ENCODE measurements at places on chromosomes 6 and 20.
A peak's percentile ranks its signal among the peaks of the same experiment; 100 is the strongest.

- H3K4me1 ChIP-seq, result no peaks in the 10 kb centered on the region
- H3K27me3 ChIP-seq, result no peaks in the 10 kb centered on the region
- H3K4me3 ChIP-seq, result no peak overlapping the region
- DNase-seq, result no peak
- H3K27ac ChIP-seq, result no peak overlapping the region
- no peaks in the 10 kb centered on the region for H3K36me3 ChIP-seq
Observed at GRCh38 chr6:159254186-159254585, 85.0 kb downstream of the FNDC1 start.

DNA sequence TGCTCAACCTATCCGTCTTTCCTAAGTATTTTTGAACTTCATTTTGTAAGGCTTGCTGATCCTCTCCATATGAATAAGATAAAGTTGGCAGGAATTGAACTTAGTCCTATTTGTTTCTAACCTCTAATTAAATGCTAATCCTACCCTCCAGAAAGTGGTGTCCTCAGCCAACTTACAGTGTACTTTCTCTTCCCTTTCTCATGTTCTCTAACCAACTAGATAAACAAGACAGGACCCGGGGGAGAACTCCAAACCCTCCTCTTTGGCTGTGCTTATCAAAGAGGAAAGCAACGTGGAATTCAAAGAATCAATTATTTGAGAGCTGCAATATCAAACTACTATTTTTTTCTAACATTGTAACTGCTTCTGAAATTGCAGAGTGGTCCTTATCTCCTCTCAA, 56.5 kb upstream of the NRSN1 start:
- no peak for DNase-seq
- H3K36me3 ChIP-seq, result no peaks in the 10 kb centered on the region
- H3K4me3 ChIP-seq, result no peak overlapping the region
- no peaks in the 10 kb centered on the region for H3K27me3 ChIP-seq
- H3K27ac ChIP-seq, result no peak overlapping the region
- no peaks in the 10 kb centered on the region for H3K4me1 ChIP-seq

GRCh38 chr6:151493804-151494234, at the start of gene CCDC170:
Gene CCDC170, plus strand, starts transcription at chr6:151494017. Its CDS starts 112 bp downstream, at chr6:151494129.
- DNase-seq, result no peak
- H3K27ac ChIP-seq, result no peak within 1 kb of the TSS
- H3K4me3 ChIP-seq, result peak within 1 kb of the TSS; percentile 88
- 0 out of 2 replicates have a peak, but pooled peaks cover 1% of the 10 kb centered on the region for H3K4me1 ChIP-seq

- H3K27me3 ChIP-seq, result no peaks in the 10 kb centered on the region
- H3K4me1 ChIP-seq, result no peaks in the 10 kb centered on the region
- no peak for DNase-seq
- no peaks in the 10 kb centered on the region for H3K36me3 ChIP-seq
Observed at GRCh38 chr6:35165630-35166071, 24.5 kb upstream of the TCP11 start.

DNA sequence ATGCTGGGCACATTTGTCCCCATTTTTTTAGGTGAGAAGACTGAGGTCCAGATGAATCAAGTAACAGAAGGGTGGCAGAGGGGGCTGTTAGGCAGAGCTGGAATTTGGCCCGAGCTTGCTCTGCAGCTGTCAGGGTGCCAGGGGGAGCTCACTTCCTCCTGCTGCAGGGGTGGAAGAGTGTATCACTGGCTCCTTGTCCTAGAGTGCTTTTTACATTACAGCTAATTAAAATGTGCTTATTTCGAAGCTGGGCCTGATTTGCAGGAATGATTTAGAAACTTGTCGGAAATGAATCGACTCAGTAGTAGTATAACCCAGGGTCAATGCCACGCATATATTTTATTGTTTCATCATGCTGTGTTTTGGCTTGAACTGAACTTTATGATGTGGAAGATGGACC, 11.1 kb downstream of the TOX2 start:
- no peak for DNase-seq
- no peaks in the 10 kb centered on the region for H3K36me3 ChIP-seq
- no peak overlapping the region for H3K27ac ChIP-seq
- H3K4me1 ChIP-seq, result no peaks in the 10 kb centered on the region
- H3K4me3 ChIP-seq, result no peak overlapping the region

DNA sequence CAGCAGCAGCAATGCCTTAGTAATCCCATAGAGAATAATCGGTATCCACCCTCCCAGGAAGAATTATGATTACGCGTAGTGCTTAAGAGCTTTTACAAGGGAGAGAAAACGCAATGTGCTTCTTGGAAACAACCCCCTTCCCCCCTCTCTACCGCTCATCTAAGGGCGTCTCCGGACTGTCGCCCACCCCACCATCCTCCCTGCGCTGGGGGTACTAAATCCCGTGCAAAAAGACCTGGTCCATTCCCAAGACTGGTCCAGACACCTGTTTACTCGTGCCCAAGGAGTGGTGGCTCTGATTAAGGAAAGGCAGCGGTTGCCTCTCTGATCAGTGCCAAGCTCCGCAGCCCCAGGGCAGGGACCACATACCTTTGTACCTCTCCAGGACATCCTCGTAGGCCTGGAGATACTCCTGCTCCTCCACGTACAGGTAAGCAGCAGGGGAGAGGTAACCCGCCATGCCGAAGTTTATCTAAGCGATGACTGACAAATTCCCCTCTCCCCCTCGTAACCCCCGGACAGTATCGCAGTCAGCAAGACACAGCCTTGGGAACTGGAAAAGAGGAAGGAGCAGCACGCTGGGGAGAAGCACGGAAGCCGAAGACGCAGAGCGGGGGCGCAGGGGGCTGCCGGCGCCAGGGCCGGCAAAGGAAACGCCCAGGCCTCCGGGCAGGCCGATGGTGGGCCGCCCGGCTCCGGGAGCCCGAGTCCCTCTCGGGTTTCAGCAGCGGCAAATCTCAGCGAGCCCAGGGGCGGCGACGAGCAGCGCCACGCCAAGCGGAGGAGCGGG, 112.0 kb upstream of the BEND6 start:
- H3K4me1 ChIP-seq, result no peaks in the 10 kb centered on the region
- H3K36me3 ChIP-seq, result no peaks in the 10 kb centered on the region
- no peak for DNase-seq
- H3K27ac ChIP-seq, result no peak overlapping the region
- no peaks in the 10 kb centered on the region for H3K27me3 ChIP-seq

- no peaks in the 10 kb centered on the region for H3K36me3 ChIP-seq
- peaks cover 2% of the 10 kb centered on the region for H3K4me1 ChIP-seq
- H3K4me3 ChIP-seq, result no peak overlapping the region
- H3K27me3 ChIP-seq, result no peaks in the 10 kb centered on the region
Observed at GRCh38 chr6:170062915-170063241, 228.0 kb downstream of the DLL1 start.

- H3K4me3 ChIP-seq, result no peak overlapping the region
- no peak overlapping the region for H3K27ac ChIP-seq
- no peaks in the 10 kb centered on the region for H3K27me3 ChIP-seq
- peaks cover 7% of the 10 kb centered on the region for H3K4me1 ChIP-seq
- no peak for DNase-seq
Observed at GRCh38 chr20:31704225-31705119, 18.2 kb downstream of the BCL2L1 start.

DNA sequence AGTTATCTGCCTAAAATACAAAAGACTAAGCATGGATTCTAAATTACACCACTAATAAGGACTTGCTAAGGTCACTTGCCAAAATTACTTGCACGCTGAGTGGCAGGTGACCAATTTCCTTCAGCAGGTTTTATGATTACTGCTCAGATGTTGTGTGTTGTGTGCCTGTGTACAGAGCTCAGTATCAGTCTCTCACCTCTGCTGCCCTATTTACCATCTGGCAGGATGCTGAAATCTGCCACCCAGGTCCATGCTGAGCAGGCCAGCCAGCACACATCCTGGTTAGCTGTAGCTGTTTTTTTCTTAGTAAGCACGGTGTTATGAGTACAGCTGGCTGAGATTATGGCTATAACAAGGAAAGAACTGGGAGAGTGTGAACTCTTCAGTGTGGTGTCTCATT, 34.0 kb downstream of the ELOVL4 start:
- no peaks in the 10 kb centered on the region for H3K27me3 ChIP-seq
- H3K27ac ChIP-seq, result no peak overlapping the region
- no peaks in the 10 kb centered on the region for H3K36me3 ChIP-seq
- no peak overlapping the region for H3K4me3 ChIP-seq
- DNase-seq, result no peak
- no peaks in the 10 kb centered on the region for H3K4me1 ChIP-seq

GRCh38 chr20:15882553-15882952, 690.7 kb downstream of the KIF16B start:
- no peaks in the 10 kb centered on the region for H3K27me3 ChIP-seq
- H3K36me3 ChIP-seq, result no peaks in the 10 kb centered on the region
- no peak overlapping the region for H3K4me3 ChIP-seq
- H3K4me1 ChIP-seq, result no peaks in the 10 kb centered on the region

DNA sequence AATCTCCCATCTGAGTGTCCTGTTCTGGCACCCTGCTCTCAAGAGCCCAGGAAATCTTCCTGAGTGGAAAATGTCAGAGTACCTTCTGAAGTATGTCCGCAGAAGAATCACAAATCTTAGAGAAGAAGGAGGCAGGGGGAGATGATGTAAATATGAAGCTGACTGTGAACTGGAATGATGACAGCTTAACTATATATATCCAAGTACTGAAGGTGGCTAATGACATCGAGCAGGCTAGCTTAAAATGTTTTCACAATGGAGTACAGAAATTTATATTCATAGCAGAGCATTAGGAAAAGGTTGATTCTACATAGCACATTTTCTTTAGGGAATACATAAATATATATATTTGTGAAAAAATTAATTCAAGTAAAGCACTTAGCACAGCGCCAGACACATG, 64.3 kb downstream of the BMP5 start:
- H3K4me1 ChIP-seq, result no peaks in the 10 kb centered on the region
- DNase-seq, result no peak
- H3K4me3 ChIP-seq, result no peak overlapping the region

DNA sequence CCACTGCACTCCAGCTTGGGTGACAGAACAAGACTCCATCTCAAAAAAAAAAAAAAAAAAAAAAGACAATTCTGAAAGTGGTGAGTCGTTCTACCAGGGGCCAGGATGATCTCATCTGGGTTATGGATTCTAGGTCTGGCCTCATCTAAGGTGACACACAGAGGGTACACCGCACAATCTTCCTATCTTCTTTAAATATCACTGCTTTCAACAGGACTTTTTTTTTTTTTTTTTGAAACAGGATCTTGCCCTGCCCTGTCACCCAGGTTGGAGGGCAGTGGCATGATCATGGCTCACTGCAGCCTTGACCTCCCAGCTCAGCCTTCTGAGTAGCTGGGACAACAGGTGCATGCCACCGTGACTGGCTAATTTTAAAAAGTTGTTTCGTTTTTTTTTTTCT, 67.7 kb downstream of the SLC16A10 start:
- no peak overlapping the region for H3K27ac ChIP-seq
- DNase-seq, result no peak
- no peak overlapping the region for H3K4me3 ChIP-seq
- H3K36me3 ChIP-seq, result no peaks in the 10 kb centered on the region
- no peaks in the 10 kb centered on the region for H3K27me3 ChIP-seq

DNA sequence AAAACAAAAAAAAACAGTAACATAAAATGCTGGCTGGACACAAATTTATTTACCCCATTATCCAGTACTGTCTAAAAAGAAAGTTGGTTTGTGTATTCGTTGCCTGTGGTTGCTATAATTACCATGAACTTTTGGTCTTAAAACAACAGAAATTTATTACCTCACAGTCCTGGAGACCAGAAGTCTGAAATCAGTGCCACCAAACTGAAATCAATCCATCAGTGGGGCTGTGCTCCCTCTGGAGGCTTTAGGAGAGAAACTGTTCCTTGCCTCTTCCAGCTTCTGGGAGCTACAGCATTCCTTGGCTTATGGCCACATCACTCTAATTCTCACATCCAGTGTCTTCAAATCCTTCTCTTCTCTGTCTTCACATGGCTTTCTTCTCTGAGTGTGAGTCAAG, 79.4 kb downstream of the SNX5 start:
- no peak overlapping the region for H3K4me3 ChIP-seq
- H3K27me3 ChIP-seq, result no peaks in the 10 kb centered on the region
- no peaks in the 10 kb centered on the region for H3K36me3 ChIP-seq
- no peaks in the 10 kb centered on the region for H3K4me1 ChIP-seq

DNA sequence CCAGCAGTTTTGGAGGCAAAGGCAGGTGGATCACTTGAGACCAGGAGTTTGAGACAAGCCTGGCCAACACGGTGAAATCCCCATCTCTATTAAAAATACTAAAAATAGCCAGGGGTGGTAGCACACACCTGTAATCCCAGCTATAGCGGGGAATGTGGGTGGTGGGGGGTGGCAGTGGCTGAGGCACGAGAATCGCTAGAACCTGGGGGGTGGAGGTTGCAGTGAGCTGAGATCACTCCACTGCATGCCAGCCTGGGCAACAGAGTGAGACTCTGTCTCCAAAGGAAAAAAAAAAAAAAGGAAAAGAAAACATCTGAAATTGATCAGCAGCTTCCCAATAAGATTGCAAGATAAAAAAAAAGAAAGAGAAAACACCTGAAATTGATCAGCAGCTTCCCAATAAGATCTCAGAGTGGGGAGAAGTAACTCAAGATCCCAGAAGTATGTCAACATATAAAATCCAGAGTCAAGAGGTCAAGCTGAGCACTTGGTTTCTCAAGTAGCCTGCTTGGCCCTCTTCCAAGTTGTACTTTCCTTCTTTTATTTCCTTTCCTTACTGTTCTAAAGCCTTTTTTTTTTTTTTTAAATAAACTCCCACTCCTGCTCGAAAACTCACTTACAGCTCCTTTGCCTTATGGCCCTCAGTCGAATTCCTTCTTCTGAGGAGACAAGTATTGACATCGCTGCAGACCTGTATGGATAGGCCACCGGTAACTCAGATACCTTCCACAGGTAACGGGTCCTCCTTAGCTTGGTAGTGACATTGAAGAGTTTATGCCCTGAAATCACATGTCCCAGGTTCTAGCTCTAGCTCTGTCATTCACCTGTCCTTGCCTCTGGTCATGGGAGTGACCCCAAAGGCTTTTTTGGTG, 368.5 kb upstream of the SYNCRIP start:
- no peaks in the 10 kb centered on the region for H3K27me3 ChIP-seq
- H3K4me1 ChIP-seq, result no peaks in the 10 kb centered on the region
- no peaks in the 10 kb centered on the region for H3K36me3 ChIP-seq

DNA sequence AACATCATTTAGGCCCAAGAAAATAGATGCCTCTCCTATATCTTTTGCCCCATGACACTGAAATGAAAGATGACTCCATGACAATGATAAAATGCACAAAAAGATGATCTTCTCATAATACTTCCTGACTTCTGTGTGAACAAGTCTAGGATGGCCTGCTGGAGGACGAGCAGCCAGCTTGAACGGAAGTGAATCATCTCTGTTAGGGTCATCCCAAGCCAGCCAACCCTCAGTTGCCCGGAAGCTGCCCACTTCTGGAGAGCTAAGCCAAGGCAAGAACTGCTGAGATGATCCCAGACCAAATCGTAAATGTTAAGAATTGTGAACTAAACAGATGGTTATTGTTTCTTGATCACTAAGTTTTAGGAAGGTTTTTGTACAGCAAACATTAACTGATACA, 249.7 kb upstream of the HS3ST5 start:
- no peaks in the 10 kb centered on the region for H3K27me3 ChIP-seq
- H3K4me1 ChIP-seq, result no peaks in the 10 kb centered on the region
- no peak overlapping the region for H3K4me3 ChIP-seq
- H3K27ac ChIP-seq, result no peak overlapping the region

DNA sequence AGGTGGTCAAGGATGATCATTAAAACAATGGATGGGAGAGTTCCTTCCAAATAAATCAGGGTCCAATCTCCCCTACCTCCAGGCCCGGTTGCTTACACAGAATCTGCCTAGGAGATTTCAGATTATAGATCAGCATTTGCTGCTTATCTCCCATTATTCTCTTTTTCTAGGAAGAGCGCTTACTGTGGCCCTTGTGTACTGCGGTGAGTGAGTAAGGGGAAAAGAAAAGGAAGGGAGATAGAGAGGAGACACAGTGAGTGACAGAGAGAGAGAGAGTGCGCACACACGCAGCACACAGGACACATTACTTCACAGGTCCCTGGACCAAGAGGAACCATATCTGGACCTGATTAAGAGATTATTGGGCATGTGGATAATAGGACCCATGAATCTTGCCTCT, 6.2 kb downstream of the LATS1 start:
- H3K4me3 ChIP-seq, result no peak overlapping the region
- peaks cover 2% of the 10 kb centered on the region for H3K4me1 ChIP-seq
- H3K27me3 ChIP-seq, result no peaks in the 10 kb centered on the region
- DNase-seq, result no peak

Measured in iPS DF 6.9 (cell line).